ENCODE measurements at places on chromosomes 7 and 10. TPM values are rescaled to one million over a fixed set of nuclear protein-coding genes. Genes with fewer than 3 reads are reported as not detected.

Gene AHR
- polyA plus RNA-seq, result 33.6 TPM

Gene PNLIP
- polyA plus RNA-seq, result not detected

Gene FZD1
- 52.6 TPM for polyA plus RNA-seq

Gene MRC1
- 8.4 TPM for polyA plus RNA-seq

Measured in renal pelvis (tissue), 12 donors.